ENCODE measurements at places on chromosomes 4 and X.

DNA sequence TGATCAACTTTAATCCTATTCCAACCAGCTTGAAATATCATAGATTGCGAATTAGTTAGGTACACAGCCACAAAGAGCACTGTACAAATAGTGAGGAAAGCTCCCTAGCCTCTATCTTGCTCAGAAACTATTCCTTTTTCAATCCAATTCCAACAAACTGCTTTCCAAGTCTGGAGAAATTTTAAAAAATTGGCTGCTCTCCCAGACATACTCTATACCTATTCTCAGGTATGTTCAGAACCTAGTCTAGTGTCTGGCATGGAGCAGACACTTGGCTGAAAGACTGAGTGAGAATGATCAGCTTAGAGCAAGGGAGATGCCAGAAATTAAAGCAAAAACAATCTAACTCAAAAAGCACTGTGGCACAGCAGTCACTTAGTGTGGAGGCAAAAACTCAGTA, 105.9 kb downstream of the SLC10A7 start:
- no peak for DNase-seq

DNA sequence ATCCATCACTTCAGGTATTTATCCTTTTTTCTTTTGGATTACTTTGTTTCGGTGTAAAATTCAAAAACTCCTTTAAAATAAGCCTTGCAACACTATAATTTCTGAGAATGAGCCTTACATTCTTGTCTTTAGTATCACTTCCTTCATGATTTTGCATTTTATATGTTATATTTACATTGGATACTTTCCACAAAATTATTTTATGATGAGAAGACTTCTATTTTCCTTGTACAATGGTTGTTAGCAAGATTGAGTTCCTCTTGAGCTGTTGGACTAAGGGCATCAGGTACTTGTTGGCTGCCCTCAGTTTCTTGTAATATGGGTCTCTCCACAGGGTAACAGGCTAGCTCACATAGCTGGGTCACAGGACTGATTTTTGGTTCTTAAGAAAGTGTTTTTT, 22.7 kb upstream of the HPGDS start:
- DNase-seq = no peak

- no peak for DNase-seq
These were observed 222.4 kb downstream of the ANTXR2 start for GRCh38 chr4:79850626-79851025.

GRCh38 chr4:111678479-111678878, 466.8 kb upstream of the FAM241A start:
- DNase-seq = no peak

GRCh38 chr4:158610790-158611189, 60.9 kb downstream of the C4orf46 start:
- no peak for DNase-seq

DNA sequence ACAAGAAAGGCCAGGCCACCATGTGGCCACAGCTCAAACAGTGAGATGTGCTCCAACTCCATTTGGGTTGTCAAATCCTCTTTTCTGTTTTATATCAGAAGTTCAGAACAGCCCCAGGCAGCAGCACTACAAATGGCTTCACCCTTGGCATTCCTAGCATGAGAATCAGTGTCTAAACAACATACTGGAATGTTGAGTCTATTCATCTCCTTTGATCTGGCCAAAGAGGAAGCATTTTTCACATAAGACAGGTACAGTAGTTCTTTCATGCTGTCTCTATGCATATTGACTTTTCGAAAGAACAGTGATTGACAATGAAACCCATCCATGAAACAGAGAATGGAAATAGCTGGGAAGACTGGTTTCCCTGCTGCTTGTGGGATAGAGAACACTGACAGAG, 289.5 kb downstream of the USP46 start:
- DNase-seq = no peak

- DNase-seq = no peak
These were observed 244 bp downstream of the EIF2S3 start for GRCh38 chrX:24055043-24055356.

DNA sequence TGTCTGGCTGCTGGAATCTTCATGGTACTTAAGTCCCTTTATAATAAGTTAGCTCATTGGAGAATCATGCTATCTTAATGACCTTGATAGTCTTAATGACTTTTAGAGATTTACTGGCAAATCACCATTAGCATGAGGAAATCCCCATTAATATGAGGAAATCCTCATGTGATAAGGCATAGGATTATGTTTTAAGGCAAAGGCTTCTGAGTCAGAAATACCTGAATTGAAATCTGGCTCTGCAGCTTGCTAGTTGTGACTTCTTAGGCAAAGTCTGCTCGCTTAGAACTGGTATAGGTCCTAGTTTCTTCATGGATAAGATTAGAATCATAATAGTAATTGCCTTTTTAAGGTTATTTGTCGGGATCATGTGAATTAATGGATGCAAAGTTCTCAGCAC, 190.2 kb upstream of the BANK1 start:
- DNase-seq = no peak

GRCh38 chr4:37799941-37800554, 26.4 kb upstream of the PGM2 start:
- no peak for DNase-seq

DNA sequence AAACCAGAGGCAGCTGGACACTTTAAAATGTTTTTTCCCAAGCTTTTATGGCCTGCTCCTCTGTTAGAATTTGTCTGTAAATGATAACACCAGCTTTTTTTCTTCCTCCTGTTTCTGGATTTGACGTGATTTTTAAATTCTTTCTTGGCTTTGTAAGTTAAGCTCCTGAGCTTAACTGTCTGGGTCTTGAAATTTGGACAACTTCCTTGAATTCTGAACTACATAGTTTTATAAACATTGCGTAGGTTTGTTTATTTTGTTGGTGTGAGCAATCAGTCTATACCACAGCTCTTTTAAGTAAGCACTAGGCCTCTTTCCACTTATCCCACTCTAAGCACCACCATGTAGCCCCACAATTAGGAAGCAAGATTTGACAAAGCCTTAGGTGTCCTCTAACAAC, 144.4 kb upstream of the GUCY1A1 start:
- no peak for DNase-seq

DNA sequence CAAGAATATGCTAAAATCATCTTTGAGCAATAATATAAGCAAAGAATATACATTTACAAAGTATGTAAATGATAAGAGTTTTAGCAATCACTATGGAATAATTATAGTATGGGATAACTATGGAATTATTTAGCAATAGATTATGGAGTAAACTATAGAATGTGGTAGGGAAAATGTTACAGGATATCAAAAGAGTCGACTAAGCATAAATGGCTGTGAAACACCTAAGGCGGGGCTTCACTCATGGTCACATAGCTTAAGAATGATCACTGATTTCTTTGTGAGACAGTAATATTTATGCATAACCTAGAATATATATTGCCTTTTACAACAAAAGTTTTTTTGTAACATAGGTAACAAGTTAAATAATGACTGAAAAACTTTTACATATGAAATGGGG, 2049.7 kb downstream of the ARAP2 start:
- no peak for DNase-seq

DNA sequence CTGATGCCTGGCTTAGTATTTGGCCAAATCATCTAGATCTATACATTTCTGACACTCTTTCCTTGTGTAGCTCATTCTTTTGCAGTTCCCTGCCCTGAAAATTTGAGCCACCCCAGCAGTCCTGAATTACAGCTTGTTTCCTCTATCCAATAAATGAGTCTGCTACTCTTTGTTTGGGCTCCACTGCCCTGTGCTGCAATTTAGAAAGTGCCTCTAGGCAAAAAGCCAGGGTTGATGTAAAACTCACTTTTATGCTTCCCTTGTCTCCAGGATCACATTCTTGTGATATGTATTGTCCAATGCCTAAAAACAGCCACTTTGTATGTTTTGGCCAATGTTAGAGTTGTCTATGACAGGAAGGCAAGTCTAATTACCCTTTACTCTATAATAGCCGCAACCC, 101.7 kb upstream of the MAP3K15 start:
- DNase-seq = no peak

DNA sequence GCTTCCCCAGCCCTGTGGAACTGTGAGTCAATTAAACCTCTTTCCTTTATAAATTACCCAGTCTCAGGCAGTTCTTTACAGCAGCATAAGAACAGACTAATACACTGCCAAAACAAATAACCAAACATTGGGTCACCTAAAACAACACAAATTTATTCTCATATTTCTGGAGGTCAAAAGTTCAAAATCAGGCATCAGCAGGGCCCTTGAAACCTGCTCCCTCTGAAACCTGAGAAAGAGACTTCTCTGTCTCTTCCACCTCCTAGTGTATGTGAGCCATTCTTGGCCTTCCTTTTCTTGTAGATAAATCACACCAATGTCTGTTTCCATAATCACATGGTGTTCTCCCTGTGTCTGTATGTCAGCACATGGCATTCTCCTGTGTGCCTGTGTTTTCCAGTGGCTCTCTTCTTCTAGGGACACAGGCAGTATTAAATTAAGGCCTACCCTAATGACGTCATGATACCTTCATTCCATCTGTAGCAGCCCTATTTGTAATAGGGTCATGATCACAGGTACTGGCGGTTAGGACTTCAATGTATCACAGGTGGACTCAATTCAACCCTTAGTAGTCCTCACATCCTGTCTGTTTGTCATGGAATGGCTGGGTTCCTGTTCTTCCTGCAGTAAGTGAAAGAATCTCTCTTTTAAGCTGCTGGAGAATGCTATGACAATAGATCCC, 147.3 kb upstream of the CLNK start:
- DNase-seq = no peak

Data from NCI-H1105 (cell line).